Ureter (tissue), 1 donor: ENCODE measurements at places on chromosomes 11 and 22. TPM values are rescaled to one million over a fixed set of nuclear protein-coding genes. Genes with fewer than 3 reads are reported as not detected.

Gene TRIM66
- total RNA-seq: 40.1 TPM

Gene CABP7
- total RNA-seq: not detected

Gene LMO2
- 14.0 TPM for total RNA-seq

- no peak for DNase-seq
Observed at GRCh38 chr11:43517518-43517917, 158.8 kb downstream of the TTC17 start.

DNA sequence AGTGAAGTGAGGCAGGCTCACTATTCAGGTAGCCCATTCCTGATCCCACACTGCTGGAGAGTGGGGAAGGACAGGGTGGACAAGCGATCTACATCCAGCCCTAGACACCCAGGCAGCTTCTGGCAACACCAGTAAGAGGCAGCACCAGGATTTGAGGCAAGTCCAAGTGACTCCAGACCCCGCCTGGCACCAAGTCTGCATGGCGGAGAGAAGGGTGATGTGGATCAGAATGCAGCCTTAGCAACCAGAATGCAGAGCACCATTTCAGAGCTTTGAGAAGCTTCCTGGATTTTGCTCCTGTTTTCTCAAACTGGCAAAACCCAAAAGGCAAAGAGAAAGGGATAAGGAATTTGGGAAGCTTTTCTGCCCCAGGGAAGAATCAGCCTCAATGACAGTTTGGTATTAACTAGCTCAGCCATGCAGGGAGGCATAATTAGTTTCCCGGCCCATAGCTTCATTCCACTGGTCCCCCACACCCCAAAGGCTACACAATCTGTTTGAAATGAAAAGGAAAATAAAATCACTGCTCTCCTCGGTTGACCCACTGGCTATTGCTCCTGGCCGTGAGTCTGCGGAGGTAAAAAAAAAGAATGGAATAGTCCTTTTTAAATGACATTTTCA lies 17.3 kb downstream of the GALNT18 start:
- no peak for DNase-seq

DNA sequence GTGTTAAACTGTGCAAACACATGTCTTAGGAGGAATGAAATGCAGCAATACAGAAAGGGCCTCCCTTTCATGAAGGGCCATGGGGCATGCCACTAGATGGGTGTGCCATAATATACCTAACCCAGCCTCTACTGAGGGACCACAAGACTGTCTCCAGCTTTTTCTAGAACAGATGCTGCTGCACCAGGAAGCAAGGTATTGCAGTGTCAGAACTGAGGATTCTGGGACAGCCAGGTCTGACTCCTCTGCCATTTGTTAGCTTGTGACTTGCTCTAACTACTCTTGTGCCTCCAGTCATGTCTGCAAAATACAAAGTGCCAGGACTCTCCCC lies 53.2 kb downstream of the HIRA start:
- DNase-seq: no peak

DNA sequence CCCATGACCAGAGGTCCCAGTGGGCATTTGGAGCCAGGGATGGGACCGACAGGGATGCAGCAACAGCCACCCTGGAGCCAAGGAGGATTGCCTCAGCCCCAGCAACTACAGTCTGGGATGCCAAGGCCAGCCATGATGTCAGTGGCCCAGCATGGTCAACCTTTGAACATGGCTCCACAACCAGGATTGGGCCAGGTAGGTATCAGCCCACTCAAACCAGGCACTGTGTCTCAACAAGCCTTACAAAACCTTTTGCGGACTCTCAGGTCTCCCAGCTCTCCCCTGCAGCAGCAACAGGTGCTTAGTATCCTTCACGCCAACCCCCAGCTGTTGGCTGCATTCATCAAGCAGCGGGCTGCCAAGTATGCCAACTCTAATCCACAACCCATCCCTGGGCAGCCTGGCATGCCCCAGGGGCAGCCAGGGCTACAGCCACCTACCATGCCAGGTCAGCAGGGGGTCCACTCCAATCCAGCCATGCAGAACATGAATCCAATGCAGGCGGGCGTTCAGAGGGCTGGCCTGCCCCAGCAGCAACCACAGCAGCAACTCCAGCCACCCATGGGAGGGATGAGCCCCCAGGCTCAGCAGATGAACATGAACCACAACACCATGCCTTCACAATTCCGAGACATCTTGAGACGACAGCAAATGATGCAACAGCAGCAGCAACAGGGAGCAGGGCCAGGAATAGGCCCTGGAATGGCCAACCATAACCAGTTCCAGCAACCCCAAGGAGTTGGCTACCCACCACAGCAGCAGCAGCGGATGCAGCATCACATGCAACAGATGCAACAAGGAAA lies 27.3 kb upstream of the L3MBTL2 start:
- DNase-seq: no peak

DNA sequence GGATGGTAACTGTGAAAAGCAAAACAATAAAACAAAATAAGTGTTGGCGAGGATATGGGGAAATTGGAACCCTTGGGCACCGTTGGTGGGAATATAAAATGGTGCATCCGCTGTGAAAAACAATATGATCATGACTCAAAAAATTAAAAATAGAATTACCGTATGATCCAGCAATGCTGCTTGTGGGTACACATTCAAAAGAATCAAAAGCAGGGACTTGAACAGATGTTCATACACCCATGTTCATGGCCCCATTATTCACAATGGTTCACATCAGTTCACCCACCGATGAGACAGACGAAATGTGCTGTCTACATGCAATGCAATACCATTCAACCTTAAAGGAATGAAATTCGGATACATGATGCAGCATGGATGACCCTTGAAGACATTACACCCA lies 1.2 kb upstream of the DERL3 start:
- no peak for DNase-seq

DNA sequence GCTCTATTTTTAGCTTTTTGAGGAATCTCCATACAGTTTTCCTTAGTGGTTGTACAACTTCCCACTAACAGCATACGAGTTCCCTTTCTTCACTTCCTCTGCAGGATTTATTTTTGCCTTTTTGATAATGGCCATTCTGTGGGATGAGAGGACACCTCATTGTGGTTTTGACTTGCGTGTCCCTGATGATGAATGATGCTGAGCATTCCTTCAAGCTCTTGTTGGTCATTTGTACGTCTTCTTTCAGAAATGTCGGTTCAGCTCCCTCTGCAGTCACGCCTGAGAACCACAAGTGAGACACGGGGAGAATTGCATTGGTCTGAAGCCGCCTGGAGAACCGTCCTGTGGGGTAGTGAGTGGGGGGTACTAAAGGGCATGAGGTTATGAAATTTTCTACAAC lies 2.0 kb upstream of the KRTAP5-10 start:
- no peak for DNase-seq

- no peak for DNase-seq
Observed at GRCh38 chr11:33344611-33345010, 87.4 kb downstream of the HIPK3 start.

DNA sequence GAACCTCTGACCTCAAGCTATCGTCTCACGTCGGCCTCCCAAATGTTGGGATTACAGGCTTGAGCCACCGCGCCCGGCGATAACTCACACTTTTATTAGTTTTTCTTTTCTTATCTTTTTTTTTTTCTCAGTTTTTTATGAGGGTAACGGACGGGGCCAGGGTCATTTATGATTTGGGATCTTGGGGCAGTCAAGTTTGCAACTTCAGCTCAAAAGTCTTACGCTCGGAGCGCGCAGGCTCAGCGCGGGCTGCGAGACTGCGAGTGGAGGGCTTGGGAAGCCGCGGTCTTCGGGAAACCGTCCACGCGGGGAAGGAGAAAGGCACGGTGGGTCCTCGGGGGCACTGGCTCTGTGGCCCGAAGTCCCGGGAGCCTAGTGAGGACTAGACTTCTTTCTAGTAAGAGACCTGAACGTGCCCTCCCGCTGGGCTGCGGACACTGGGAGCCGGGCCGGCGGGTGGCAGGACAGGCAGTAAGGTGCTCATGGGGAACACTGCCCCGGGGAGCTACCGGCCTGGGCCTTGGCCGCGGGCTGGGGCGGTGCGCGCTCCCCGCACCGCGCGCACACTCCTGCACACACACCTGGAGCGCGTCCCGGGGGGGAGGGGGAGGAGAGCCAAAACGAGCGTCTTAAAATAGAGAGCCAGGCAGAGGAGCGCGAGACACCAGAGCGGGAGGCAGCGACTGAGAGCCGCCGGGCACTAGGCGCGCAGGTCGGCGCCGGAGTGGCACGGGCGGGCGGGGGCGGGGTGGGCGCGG lies 476 bp upstream of the BARX2 start:
- DNase-seq: no peak

DNA sequence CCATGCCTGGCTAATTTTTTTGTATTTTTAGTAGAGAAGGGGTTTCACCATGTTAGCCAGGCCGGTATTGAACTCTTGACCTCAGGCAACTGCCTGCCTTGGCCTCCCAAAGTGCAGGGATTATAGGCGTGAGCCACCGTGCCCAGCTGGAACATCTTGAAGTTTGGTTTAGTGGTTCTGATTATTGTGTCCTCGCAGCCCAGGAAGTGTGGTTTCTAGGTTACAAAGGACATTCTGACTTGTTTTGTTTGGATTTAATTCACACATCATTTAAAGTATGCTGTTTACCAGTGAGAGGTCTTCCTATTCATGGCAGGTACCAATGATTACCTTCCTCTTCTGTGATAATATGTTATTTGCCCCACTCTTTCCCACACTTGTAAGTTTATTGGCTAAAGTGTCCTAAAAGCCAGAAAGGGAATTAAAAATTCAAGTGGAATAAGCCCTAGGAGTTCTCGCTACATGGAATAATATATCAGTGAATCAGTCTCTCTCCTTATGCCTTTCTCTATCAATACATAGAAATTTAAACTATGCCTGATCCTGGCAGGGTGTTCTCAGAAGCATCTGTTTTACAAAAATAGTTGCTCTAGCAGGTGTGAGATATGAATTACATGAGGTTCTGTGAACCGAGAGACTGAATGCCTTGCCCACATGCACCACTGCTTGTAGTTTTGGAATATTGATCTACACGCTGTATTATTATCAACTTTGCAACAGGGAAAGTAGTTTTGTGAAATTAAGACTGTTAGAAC lies 263.1 kb downstream of the DDX10 start:
- no peak for DNase-seq

GRCh38 chr11:119520400-119520799 lies 97.4 kb upstream of the THY1 start:
- no peak for DNase-seq
